ENCODE measurements at places on chromosomes 5 and 9.

- DNase-seq = no peak
Measured at GRCh38 chr5:31485376-31486207, 46.3 kb downstream of the DROSHA start.

- DNase-seq = peak; percentile 97
Measured at GRCh38 chr5:97838214-97838613, 655.2 kb upstream of the RIOK2 start.

- peak; percentile 36 for DNase-seq
Measured at GRCh38 chr5:135371622-135372232, 27.3 kb downstream of the MACROH2A1 start.

DNA sequence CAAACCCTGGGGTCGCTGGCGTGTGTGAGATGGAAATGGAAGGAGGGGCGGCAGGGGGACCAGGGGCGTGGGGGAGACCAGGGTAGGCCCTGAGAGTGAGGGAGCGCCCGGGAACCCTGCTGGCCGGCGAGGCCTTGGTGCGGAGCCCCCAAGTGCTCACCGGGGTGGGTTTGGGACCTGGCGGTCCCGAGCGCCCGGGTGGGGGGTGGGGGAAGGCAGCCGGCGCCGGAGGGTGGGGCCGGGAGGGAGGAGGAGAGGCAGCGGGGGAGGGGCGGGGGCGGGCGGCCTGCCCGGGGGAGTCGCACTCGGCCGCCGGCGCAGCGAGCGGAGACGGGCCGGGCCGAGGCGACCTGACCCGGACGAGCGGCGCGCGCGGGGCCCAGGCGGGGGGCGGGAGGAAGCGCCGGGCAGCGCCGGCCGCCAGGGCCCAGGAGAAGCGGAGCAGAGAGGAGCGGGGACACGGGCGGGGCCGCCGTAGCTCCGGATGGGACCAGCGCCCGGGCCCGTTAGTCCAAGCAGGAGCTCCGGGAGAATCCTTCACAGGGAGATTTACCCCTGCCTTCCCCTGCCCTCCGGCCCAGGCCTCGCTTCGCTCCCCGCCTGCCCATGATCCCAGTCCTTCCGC lies at the start of gene NPR2:
Gene NPR2 (plus strand): TSS at position 295 of the 625 bp plus-strand sequence. CDS start 818 bp downstream, outside the sequence.
- no peak for DNase-seq

GRCh38 chr9:21761309-21761901 lies 41.0 kb upstream of the MTAP start:
- DNase-seq = peak; percentile 36

GRCh38 chr9:38061326-38061977 lies 7.6 kb downstream of the SHB start:
- no peak for DNase-seq

GRCh38 chr5:140114341-140115185 lies 654 bp downstream of the PURA start:
- DNase-seq = peak; percentile 66

Data from astrocyte of the spinal cord (primary cell).